ENCODE measurements at places on chromosomes 2 and 18.

DNA sequence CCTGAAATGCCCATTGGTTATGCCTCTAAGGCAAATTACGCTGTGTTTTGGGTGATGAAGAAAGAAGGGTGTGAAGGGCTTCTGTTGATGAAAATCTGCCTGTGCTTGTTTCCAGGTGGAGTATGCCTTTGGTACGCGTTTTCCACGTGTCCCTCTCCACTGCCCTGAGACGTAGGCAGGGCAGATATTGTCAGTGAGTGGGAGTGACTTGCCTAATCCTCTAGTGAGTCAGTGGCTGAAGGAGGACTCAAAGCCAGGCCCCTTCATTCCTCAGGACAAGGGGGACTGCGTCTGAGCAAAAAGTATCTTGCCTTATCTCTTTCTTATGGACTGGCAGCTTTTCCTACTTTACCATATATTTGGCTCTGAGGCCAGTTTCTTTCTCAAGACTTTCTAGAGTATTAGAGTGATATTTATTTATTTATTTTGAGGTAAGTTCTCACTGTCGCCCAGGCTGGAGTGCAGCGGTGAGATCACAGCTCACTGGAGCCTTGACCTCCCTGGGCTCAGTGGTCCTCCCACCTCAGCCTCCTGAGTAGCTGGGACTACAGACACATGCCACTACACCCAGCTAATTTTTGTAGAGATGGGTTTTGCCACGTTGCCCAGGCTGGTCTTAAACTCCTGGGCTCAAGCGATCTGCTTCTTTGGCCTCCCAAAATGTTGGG, 10.2 kb downstream of the RALB start:
- no peak for DNase-seq

GRCh38 chr2:33634261-33634910, 35.3 kb upstream of the FAM98A start:
- DNase-seq: no peak

DNA sequence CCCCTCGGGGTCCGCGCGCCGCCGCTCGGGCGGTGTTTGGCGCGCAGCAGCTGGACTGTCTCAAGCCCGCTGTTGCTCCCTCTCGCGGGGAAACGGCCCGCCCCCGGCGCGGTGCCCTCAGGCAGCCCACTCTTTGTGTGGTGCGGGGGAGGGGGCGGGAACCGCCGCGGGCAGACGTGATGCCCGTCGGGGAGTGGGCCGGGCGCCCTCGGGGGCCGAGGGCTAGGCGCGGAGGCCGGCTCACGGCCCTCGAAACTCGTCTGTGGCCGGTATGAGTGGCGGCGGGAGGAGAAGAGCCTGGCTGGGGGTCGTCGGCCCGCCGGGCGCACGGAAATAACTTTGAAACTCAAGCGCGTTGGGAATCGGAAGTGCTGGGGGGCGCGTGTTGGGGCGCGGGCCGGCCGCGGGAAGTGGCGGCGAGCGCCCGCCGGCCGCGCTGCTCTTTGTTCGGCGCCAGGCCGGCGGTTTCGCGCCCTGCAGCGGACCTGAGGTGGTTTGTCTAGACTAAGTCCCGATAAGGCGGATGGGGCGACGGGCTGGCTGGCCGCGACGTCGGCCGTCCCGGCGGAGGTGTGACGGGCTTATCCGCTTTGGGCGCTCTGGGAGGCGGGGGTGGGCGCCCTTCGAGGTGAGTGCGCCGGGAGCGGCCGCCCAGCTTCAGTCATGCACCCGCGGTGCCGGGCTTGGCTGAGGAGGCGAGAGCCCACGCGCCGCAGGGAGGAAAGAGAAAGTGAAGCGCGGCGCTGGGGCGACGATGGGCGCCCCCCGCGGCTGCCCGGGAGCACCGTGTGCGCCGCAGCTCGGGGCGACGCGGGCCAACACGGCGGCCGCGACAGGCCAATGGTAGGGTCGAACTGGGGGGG, 679 bp downstream of the PTMA start:
- no peak for DNase-seq

DNA sequence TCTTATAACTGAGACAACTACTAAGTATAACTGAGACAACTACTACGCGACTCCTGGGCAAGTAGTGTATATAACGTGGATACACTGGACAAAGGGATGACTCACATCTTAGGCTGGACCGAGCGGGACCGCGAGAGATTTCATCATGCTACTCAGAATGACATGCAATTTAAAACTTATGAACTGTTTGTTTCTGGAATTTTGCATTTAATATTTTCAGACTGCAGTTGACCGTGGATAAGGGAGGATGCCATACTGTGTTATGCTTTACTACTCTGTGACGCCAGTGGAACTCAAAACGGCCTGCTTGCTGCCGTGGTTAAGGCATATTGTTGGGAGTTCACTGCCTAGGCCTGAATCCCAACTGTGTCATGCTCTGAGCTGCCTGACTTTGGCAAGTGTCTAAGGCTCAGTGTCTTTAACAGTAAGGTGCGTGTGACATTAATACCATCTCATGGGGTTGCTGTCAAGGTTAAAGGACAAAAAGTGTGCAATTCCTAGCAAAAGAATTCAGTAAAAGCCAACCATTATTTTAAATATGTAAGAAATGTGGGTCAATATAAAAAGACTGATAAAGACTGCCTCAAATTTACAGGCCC, 64.6 kb downstream of the BMP10 start:
- DNase-seq: no peak

DNA sequence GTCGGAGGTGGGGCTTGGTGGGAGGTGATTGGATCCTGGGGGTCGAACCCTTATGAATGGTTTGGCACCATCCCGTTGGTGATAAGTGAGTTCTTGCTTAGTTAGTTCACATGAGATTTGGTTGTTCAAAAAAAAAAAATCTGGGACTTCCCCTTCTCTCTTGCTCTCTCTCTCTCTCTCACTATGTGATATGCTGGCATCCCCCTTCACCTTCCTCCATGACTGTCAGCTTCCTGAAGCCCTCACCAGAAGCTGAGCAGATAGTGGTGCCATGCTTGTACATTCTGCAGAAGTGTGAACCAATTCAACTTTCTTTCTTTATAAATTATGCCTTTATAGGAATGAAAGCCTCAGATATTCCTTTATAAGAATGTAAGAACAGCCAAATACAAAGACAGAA, 269.7 kb upstream of the APCDD1 start:
- DNase-seq: no peak

GRCh38 chr2:66490588-66491001, 55.7 kb downstream of the MEIS1 start:
- DNase-seq: no peak

GRCh38 chr2:102839668-102840388, 78.0 kb downstream of the TMEM182 start:
- DNase-seq: no peak

DNA sequence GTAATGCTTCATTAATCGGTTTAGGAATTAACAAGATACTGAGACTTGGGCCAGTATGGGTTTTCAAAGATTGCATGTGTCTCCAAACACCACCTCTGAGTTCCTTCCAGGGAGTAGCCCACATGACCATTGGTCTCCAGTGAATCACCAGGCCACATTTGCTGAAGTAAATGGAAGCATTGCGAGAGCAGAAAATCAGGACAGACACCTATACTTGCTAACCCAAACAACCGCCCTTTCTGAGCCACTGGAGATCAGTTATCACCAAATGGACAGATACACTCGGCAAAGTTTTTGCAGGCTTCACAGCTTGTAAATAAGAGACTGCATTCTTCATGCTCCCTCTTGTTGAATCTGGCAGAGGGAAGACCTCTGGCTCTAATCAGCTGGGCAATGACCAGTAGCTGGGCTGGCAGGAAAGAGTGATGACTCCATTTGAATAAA, 40.9 kb downstream of the GATA6 start:
- DNase-seq: no peak

- no peak for DNase-seq
Observed at GRCh38 chr18:11040823-11041656, 108.3 kb downstream of the PIEZO2 start.

All from suprapubic skin (tissue), 4 donors.